ENCODE measurements at places on chromosomes 1 and 21.

- DNase-seq, result peak; percentile 72
Observed at GRCh38 chr1:182056601-182057366, 4.7 kb downstream of the ZNF648 start.

DNA sequence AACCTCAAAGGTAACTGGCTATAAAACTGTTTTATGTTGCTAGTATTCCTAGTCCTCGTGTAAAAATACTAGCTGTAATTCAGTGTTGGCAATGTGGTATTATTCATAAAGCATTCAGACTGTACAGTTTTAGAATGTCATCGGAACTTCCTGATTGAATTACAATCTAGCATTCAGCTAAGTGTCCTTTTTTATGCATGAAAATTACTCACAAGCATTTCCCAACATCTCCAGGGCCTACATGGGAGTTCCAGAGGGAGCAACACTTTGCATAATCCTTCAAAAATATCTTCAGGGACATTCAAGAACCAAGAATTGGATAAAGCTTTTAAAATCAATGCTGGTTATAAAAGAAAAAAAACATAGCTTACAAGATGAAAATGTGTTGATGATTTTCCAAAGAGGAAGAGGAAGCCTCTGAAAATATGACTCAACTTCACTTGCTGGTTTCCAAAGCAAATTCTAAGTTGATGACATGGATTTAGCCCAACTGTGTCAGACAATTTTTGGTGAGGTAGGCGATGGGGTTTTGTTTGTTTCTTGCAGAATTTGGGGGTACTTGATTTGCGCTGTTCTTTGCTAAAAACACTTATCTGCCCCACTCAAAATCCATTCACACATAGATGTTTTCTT is 137.8 kb downstream of the SLC44A5 start:
- DNase-seq, result no peak

DNA sequence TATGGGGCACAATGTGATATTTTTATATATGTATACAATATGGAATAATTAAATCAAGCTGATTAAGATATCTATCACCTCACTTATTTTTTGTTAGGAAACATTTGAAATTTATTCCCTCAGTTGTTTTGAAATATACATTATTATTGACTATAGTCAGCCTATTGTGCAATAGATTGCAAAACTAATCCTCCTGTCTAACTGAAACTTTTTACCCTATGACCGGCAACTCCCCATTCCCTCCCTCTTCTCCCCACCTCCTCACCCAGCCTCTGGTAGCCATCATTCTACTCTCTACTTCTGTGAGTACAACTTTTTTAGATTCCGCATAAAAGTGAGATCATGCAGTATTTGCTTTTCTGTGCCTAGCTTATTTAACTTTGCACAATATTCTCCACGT is 117.7 kb upstream of the SGIP1 start:
- no peak for DNase-seq

- peak; percentile 45 for DNase-seq
Observed at GRCh38 chr21:27802816-27803475, 836.1 kb upstream of the ADAMTS5 start.

- DNase-seq, result no peak
Observed at GRCh38 chr1:89600451-89601224, 32.3 kb upstream of the LRRC8C start.

- no peak for DNase-seq
Observed at GRCh38 chr1:79633456-79633855, 626.9 kb upstream of the ADGRL4 start.

DNA sequence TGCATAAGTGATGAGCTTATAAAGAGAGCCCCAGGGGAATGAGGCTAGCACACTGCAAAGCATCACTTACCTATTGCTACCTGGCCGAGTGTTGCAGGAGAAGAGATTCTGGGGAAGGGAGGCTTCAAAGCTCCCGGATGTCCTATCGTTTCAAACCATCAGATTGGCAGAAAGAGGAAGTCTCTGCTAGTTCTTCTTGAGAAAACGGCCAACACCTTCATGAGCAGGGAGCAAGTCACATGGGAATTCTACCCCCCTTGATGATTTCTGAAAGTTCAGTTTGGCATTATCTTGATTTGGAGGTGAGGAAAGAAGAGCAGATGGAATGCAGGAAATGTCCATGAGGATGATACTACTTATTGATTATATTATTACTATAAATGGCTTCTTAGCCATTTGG is 16.2 kb downstream of the SYF2 start:
- DNase-seq, result no peak

GRCh38 chr21:28690196-28690595 is 302.5 kb downstream of the LTN1 start:
- no peak for DNase-seq

- no peak for DNase-seq
Observed at GRCh38 chr1:193285641-193286040, 99.2 kb upstream of the B3GALT2 start.

- DNase-seq, result no peak
Observed at GRCh38 chr1:61254634-61255357, 172.4 kb downstream of the NFIA start.

DNA sequence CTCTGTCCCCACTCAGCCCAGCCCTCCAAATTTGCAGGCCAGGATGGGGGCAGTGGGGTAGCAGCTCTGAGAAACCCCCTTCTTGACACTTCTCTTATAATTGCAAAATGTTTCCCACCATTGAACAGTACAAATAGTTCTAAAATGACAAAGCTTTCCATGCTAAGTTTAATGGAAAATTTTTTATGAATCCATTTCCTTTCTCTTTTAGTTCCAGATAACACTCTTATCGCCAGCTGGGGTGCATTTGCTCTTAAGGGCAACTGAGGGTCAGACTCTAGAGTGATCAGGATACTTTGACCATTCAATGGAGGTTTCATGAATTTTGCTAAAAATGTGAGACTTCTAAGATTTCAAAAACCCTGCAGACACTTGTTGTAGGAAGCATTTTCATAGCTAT is 29.9 kb downstream of the PIK3C2B start:
- no peak for DNase-seq

GRCh38 chr1:226874579-226875425 is 4.4 kb downstream of the PSEN2 start:
- no peak for DNase-seq

- DNase-seq, result no peak
Observed at GRCh38 chr1:178867670-178868069, 3.2 kb downstream of the ANGPTL1 start.

DNA sequence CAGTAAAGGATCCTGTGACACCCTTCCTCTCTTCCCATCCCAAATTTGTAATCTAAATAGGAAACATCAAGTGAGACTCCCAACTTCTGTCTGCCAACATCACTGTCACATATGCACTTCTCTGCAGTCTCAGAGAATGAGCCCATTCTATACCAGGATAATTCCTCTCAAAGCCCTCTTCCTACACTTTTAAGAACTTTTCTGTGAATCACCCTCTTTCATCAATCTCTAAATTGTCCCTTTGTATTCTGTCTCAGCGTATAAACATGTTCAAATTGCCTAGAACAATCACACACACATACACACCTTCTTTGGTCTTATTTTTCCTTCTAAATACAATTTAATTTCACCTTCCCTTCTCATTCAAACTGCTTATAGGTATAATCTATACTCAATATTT is 111.8 kb downstream of the PTBP2 start:
- no peak for DNase-seq

DNA sequence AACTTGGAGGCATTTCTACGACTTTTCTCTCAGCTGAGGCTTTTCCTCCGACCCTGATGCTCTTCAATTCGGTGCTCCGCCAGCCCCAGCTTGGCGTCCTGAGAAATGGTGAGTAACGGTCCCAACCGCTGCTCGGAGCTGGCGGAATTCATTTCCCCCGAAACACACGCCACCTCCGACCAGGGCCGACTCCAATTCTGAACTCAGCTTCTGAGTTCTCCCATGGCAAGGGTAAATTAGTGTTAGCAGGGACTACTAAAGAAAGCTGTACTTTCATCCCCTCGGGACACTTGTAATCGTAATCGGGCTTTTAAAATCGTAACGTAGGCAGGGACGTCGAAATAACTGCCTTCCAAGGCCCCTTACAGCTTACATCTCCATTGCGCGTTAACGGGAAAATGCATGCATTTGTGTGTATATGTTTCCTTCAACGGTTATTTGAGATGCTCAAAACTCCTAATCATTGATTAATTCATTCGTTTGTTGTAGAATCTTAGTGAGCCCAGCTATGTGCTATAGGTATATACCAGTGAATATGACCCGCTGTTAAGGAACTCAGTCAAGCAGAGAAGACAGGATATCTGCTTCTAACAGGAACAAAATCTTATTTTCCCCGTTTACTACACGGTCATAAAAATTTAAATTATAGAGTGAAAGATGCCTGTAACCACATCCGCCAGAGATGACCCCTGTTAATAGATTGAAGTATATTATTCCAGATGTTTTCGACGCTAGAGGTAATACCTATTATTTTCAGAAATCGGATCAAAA is 472 bp downstream of the DTL start:
- no peak for DNase-seq

DNA sequence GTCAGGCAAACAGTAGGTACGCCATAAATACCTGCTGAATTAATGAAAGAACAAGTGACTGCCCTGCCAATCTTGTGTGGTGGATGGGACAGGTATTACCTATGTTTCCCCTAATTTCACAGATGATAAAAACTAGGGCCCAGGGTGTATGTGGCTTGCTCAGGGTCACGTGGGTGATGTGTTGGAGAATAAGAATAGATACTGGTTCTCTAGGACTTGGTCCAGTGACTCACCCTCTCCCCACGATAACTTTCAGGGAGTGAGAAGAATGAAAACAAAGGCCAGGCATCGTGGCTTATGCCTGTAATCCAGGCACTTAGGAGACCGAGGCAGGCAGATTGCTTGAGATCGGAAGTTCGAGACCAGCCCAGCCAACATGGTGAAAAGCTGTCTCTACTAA is 26.7 kb downstream of the SLC26A9 start:
- no peak for DNase-seq

DNA sequence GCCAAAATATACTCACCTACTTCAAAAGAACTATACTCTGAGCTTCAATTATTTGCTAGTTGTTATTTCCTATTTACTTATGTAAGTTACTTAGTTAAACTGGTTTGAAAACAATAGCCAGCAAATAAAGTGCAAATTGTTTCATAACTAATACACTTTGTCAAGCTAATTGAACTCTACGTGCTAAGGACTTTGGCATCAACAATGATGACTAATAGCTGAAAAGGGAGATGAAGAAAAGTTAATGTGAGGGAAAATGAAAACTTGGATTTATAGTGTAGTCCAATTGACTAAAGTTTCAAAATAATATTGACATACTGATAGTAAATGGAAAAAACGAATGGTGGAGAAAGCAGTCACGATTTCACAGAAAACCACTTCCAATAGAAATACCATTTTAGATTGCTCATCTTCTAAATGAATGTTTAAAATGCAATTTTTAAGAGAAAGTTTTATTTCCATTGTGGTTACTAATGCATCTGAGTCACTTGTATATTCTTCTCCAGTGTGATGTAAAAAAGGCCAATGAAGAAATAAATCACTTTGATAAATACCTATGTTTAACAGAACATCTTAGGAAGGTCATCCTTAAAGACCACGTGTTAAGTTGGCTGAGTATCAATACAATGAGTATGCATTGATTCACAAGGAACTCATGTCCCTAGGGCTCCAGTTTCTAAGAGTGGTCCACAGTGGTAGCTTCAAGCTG is 455.2 kb downstream of the LTN1 start:
- no peak for DNase-seq

DNA sequence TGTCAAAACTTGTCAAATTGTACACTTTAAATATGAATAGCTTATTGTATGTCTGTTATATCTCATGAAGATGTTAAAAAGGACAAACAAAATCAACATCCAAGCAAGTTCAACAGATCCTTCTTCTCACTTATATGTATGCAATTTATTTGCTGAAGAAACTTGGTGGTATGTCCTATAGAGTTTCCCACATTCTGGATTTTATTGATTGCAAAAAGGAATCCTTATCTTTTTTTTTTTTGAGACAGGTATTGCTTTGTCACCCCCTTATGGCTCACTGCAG is 5.6 kb upstream of the RABGAP1L start:
- DNase-seq, result no peak

- DNase-seq, result no peak
Observed at GRCh38 chr1:160244209-160244608, 18.1 kb downstream of the DCAF8 start.

DNA sequence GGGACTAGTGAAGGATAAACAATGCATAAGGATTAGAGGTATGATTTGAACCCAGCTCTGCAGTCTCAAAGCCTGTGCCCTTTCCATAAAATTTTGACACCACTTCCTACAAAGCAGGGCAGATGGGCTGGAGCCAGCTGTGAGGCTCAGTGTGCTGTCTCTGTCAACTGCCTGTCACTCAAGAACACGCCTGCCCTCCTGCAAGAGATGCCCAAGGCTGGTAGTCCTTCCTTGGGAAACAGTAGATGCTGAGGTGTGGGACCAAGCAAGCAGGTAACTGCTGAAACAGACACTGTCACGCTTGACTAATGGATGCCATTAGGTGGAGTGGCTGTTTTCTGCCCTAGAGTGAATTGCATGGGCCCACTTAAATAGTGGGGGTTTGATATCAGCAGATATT is 402.0 kb downstream of the PTPRU start:
- DNase-seq, result no peak

- no peak for DNase-seq
Observed at GRCh38 chr1:79738101-79738500, 731.6 kb upstream of the ADGRL4 start.

DNA sequence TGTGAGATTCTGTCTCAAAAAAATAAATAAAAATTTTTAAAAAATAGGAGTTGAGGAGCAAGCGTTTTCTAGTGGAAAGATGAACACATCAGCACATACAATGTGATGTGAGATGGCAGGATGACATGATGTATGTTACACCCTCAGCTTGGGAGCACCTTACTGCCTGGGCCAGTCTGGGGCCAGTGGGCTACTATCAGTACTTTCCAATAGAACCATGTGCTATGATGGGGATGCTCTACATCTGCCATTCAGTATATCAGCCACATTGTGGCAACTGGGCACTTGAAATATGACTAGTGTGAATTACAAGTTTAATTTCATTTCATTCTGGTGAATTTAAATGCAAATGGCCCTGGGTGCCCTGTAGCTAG is 156.0 kb downstream of the PGBD5 start:
- no peak for DNase-seq

DNA sequence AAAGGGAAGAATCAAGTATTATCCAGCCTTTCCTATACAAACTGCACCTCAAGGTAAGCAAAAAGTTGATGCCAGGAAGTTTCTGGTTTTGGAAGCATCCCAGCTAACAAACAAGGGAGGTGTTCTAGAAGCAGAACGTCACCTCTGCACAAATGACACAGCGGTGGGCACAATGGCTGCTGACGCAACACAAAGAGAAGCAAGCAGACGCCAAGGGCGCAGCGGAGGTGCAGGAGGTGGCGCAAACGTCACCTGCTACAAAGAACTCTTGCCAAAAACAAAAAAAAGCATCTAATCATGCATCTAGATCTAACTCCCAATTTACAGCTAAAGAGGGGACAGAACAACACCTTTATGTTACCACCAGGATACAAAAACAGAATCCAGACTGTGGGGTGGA is 88.5 kb downstream of the NPHP4 start:
- no peak for DNase-seq

DNA sequence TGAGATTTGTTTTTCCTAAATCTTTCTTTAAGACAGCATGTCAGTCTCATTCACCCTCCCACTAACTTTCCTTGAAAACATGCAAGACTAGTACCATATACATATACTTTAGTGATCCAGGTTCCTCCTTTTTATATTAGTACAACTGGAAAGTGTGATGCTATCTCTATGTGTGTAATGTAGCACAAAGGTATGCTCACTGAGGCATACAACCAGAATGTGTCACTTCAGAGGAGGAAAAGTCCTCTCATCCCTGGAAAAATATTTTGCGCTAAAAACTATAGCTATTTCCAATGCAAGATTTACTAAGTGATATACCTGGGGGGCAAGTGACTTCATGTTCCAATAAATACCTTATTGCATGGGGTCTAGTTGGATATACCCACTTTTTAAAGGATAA is 45.9 kb downstream of the BARHL2 start:
- DNase-seq, result no peak

Data from ELF-1 (cell line).